NCI-H1048 (cell line): ENCODE measurements at places on chromosomes 5 and 9.

- DNase-seq, result no peak
Measured at GRCh38 chr9:127634021-127634420, 21.9 kb downstream of the STXBP1 start.

DNA sequence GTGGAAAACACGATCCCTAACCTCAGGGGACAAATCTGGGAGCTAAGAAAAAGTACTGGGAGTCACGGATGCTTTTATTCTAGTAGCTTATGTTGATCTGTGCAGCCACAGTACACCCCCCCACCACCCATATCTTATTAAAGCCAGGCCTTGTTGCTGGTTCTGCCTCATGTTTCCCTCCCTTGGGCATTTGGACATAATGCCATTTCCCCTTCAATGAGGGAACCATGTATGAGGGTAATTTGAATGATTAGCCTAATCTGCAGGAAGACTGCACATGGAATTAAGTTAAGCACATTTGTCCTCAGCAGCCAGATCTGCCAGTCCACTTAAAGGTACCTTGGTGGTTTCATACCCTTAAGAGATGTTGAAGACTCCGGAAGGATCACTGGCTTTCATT, 102.0 kb downstream of the ARHGAP26 start:
- DNase-seq, result no peak

- DNase-seq, result no peak
Measured at GRCh38 chr9:127707766-127708165, 978 bp downstream of the CFAP157 start.

DNA sequence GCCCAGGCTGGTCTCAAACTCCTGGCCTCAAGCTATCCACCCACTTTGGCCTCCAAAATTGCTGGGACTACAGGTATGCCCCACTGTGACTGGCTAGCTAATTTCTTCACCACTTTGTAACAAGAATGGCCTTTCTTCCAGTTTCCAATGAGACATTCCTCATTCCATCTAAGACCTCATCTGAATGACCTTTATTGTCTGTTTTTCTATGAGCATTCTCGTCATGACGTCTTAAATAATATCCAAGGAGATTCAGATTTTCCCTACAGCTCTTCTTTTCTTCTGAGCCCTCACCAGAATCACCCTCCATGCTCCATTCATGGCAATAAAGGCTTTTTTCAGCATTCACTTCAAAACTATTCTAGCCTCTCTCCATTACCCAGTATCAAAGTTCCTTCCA, 30.2 kb upstream of the STK32A start:
- DNase-seq, result no peak

GRCh38 chr5:75361310-75361709, 24.3 kb downstream of the HMGCR start:
- DNase-seq, result no peak

DNA sequence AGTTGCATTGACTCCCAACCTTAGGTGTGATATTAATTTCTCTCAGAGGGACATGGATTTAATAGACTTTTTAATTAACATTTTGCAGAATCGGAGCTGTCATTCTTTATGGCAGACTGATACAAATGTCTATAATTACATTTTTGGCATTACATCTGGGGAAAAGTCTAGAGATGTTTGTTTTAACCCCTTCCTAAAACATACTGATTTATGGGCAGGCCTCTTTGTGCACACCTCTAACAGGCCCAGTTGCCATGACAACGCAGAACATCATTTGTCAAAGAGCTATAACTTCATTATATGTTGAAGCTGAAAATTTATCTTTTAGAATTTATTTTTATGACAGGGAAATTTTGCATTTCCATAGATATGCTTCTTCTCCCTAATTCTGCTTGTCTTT, 158.5 kb downstream of the NTRK2 start:
- DNase-seq, result no peak
